ENCODE measurements at places on chromosomes 11 and 22.

GRCh38 chr22:47202819-47203553, 440.5 kb downstream of the TBC1D22A start:
- no peak for DNase-seq

GRCh38 chr11:108351468-108351867, 115.9 kb downstream of the C11orf65 start:
- no peak for DNase-seq

DNA sequence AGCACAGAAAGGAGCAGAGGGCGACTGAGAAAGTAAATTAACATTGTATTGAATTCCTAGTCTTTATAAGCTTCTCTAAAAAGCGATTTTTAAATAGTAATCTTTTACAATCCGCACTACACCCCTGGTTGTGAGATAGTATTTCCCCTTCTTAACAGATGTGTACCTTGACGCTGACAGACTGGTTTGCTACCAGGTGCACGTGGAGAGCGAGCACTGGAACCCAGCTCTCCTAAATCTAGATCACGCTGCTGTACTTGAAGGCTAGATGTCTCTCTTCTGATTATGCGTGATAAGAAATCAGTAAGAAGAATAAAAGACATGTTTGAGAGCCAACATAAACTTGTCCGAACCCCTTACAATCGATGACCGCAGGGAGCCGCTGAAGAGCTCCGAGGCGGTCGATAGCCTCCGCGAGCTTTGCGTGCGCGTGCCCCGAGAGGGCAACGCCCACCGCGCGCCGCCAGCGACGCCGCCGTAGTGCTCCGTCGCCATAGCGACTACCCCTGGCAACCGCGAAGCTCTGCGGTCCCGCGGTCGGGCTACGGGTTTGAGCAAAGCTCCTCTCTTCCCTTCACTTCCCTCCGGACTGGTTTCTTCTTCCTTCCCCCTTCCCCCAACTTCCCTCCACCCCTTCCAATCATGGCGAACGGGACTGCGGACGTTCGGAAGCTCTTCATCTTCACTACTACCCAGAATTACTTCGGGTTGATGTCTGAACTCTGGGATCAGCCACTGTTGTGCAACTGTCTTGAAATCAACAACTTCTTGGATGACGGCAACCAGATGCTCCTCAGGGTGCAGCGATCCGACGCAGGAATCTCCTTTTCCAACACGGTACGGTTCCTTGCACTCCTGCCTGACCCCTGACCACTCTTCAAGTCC, at the start of gene DYNC2H1:
Gene DYNC2H1 (plus strand): TSS at position 494 of the 885 bp plus-strand sequence. CDS start 149 bp downstream, at position 643.
- DNase-seq: peak; percentile 81

GRCh38 chr11:35118906-35119305, 20.1 kb upstream of the CD44 start:
- DNase-seq: no peak

DNA sequence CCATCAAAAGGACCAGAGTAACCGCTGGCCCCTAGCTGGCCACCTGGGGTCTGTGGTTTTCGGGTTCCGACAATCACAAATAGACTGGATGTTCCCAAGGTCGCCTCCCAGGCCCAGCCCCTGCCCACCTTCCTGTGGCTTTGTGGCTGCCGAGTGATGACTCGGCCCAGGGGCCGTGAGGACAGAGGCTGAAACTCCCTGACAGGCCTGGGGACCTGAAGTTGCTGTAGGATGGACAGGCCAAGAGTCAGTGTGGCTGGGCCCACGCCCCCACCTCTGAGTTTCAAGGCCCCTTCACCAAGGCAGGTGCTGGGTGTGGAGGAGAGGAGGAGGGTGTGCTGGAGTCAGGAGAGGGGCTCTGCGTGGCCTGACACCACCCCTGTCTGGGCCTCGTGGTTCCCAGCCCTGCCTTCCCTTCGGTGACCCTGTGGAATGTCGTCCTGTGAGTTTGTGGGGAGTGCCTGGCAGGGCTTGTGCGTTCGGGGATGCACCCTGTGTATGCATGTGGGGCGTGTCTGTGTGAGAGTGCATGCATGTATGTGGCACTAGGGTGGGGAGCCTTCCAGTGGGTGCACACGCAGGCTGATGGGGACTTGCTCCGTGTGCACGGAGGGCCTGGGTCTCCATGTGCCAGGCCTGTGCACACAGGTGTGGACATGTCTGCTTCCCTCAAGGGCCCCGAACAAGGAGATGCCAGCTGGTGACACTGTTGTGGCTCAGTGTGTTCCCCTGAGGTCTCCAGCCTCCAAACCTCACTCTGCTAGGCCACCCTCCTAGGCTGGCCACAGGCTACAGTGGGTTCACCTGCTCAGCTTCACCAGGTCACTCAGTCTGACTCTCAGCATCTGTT, 8.4 kb upstream of the MGAT3 start:
- no peak for DNase-seq

DNA sequence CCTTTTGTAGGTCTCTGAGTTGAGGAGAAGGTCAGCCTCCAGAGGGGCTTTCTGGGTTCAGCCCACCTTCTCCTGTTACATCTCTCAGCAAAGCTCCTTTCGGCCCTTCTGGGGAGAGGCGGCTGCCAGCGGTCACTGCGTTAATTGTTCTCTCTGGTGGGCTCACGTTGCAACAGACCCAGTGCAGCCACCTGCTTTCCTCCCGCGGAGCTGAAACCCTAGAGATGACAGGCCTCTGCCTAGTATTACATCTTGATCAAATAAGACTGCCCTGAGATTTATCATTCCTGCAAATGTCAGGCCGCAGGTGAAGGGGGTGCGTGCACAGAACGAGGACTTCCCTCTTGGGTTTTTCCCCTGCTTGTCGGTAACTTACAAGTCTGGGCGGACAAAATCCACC, 43.2 kb upstream of the CREB3L1 start:
- DNase-seq: peak; percentile 61

GRCh38 chr22:38955250-38955905, 2.0 kb upstream of the APOBEC3A start:
- no peak for DNase-seq

DNA sequence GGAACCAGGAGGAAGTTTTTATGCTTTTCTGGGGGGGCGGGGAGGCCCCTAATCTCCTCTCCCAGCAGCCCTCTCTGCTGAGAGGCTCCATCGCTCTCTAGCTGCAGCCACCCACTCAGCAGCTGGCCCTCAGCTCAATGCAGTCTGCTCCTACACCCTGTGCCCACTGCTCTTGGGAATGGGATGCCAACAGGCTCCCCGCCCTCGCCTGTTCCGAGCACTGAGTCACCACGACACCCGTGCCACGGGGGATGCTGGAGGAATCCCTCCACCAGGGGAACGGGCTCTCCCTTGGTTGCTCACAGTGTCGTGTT, 23.5 kb upstream of the SUSD2 start:
- no peak for DNase-seq

- no peak for DNase-seq
Observed at GRCh38 chr11:107276077-107276476, 181.5 kb downstream of the CWF19L2 start.

- peak; percentile 30 for DNase-seq
Observed at GRCh38 chr11:58928107-58928499, 11.2 kb upstream of the GLYATL1 start.

- DNase-seq: no peak
Observed at GRCh38 chr11:59403546-59403945, 22.7 kb downstream of the OR5A2 start.

- no peak for DNase-seq
Observed at GRCh38 chr11:34180040-34180813, 74.8 kb downstream of the NAT10 start.

GRCh38 chr22:31661851-31662667, at the start of gene PISD:
Gene PISD (minus strand): TSS chr22:31662215. CDS start chr22:31662208, 7 bp downstream.
- DNase-seq: peak; percentile 92

GRCh38 chr11:107224836-107225235, 206.6 kb upstream of the GUCY1A2 start:
- no peak for DNase-seq

GRCh38 chr11:132429685-132430084, 1059.3 kb downstream of the NTM start:
- DNase-seq: no peak

DNA sequence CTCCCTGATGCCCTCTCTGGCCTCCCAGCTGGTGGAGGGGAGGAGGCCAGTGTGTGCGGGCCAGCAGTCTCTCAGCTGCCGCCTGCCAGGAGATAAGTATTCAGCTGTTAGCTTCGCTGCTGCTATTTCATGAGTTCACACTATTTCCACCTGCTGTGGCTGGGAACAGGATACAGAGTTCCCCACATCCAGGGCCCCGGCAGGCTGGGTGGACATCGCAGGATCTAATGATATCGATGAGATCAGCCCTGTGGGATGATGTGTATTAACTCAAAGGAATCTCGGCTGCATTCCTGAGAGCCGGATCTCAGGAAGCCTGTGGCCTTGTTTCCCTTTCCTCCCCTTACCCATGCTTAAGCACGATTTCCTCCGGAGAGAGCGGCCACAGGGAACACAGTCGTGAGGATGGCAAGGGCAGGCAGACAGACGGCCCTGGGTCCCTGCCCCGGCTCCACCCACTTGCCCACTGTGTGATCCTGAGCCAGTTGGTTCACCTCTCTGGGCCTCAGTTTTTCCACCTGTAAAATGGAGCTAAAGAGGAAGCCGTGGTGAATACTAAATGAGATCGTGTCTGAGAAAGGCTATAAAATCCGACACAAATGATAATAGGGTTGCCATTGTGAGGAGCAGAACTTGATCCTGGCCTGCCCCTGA, 6.5 kb upstream of the PVALB start:
- no peak for DNase-seq

- DNase-seq: no peak
Observed at GRCh38 chr11:103898065-103898464, 138.4 kb upstream of the DDI1 start.

- no peak for DNase-seq
Observed at GRCh38 chr22:47618180-47619010, 855.9 kb downstream of the TBC1D22A start.
